ENCODE measurements at places on chromosomes 3 and 15.

- no peak for DNase-seq
Observed at GRCh38 chr15:52306270-52306669, 10.7 kb upstream of the MYO5C start.

DNA sequence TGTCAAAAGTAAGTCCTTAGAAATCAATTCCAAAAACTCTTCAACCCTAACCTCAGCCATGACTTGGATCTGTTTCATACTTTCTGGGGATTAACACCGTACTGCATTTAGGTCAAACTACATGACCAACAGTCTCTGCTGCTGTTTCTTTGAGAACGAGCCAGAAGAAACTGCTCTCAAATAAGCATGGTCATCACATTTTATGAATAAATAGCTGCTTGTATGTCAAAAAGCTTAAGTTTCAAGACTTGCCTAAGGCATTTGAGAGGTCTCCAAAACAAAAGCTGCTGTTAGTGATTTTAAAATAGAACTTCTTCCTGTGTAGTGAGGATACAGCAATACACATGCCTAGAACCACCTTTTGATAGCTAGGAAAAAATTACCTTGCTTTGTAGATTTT is 166.3 kb upstream of the CHRM5 start:
- DNase-seq, result no peak

- no peak for DNase-seq
Observed at GRCh38 chr15:69451951-69452691, 497 bp upstream of the RPLP1 start.

- no peak for DNase-seq
Observed at GRCh38 chr3:111763968-111764367, 95.1 kb upstream of the PHLDB2 start.

GRCh38 chr15:92395098-92395635 is 1.5 kb downstream of the ST8SIA2 start:
- no peak for DNase-seq

GRCh38 chr3:153456833-153457545 is 295.0 kb downstream of the RAP2B start:
- DNase-seq, result no peak

GRCh38 chr3:12574661-12575060 is 17.8 kb downstream of the MKRN2 start:
- DNase-seq, result no peak

- DNase-seq, result no peak
Observed at GRCh38 chr15:40807888-40808461, 702 bp upstream of the DNAJC17 start.

DNA sequence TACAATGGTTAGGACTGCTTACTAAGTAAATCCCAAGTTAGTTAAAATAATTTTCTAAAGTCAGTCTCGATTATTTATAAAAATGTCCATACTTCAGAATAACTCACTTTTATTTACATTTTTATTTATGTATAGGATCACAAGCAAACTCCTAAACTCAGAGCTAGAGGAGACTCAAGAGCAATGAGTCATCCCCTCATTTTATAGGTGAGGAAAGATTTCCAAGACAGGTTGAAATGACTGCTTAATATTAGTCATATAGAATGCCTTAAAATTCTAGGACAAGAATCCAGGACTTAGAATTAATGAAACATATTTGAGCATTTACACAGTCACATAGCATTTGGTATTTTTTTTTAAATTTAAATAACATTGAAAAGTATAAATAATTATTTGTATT is 983.8 kb downstream of the SI start:
- no peak for DNase-seq

- no peak for DNase-seq
Observed at GRCh38 chr3:13308380-13308801, 111.7 kb downstream of the NUP210 start.

DNA sequence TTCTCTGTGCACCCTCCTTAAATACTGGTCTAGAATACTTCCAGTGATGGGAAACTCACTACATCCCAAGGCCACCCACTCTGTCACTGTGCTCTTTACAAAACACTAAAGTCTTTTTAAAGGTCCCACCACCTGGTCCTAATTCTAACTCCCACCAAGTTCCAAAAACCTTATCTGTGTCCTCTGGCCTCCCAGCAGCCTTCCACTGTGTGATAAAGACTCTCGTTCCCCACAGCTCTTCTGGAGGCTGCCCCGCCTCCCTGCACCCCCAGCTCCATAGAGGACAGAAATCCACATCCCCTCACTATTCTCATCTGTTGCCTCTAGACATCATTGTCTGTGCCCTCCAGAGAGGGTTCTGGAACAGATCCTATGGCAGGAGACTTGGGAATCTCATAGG is 276.4 kb downstream of the FAM43A start:
- no peak for DNase-seq
